ENCODE measurements at places on chromosomes 12 and 14. TPM values are rescaled to one million over a fixed set of nuclear protein-coding genes. Genes with fewer than 3 reads are reported as not detected.

GRCh38 chr12:111406474-111407376 lies 1.0 kb downstream of the SH2B3 start:
- no peak for DNase-seq

- DNase-seq: no peak
These were observed 35.6 kb downstream of the A2M start for GRCh38 chr12:9079883-9080675.

DNA sequence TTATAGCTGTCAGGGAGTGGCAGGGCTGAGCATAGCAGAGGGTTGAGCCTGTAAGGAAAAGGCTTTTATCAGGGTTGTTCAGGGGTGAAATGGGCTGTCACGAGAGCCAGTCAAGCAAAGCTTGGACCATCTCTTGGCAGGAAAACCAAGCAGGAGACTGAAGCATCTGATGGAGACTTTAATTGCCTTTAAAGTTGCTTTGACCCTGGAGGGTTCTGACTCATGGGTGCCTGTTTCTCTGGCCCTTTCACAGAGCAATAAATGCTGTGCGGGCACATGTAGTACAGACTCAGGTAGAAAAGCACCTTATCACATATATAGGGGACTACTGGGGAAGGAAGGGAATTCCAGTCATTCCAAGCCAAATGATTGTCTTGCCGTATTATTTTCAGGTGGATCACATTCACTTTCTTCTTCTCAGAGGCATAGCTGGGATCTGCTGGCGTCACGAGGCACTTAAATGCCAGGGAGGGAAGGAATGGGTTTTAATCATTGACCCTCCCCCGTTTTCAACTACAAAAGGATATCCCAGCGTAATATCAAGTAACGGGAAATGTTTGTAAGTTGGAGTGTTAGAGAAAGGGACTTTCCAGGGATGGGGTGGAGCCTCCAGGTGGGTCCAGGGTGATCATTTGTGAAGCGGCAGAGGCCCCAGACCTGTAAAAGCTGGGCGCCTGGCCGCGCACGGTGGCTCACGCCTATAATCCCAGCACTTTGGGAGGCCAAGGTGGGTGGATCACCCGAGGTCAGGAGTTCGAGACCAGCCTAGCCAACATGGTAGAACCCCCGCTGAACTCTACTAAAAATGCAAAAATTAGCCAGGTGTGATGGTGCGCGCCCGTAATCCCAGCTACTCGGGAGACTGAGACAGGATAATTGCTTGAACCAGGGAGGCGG lies 34.9 kb downstream of the PLEKHD1 start:
- no peak for DNase-seq

GRCh38 chr12:26399381-26399780 lies 204.0 kb downstream of the SSPN start:
- DNase-seq: no peak

TNFAIP2 gene
- 11.6 TPM for total RNA-seq

DNA sequence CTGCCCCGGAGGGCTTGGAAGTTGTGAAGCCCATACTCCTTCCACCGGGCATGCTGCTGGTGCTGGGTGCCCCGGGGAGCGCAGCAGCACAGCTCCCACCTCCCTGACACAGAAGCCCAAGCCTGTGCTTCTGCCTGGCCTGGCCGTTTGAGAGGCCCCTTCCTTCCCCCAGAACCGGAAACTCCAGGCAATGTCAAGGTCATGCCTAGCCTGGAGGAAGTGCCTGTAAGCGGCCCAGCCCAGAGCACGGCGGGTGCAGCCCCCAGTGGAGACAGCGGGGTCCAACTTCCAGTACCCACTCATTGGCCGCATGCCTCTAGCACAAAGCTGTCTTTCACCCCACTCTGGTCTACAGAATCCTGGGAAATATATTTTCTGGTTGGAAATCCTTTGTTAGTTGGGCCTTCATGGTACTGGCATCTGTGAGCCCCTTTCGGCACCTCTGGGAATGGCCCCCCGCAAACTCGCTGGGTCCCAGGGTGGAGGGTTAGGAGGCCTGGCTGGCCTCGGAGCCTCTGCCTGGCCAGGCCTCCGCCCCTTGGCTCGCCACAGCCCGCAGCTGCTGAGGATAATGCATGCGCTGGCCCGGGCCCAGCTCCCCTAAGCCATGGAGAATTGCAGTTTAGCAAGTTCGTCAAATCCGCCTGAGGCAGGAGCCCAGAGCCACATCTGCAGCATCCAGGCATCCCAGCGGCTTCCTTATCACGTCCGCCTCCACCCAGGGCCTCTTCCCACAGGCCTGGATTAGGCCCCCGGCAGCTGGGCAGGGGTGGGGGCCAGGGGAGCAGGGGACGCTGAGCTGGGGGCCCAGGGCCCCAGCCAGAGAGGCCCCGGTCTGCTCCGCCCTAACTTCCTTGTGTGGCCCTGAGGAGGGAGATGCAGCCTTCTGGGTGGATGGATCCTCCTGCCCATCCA lies 48.9 kb upstream of the DLK1 start:
- no peak for DNase-seq

GRCh38 chr14:90239139-90239538 lies 17.2 kb upstream of the PSMC1 start:
- no peak for DNase-seq
